Amygdala (tissue), 56 donors: ENCODE measurements at places on chromosomes 4 and X.
A peak's percentile ranks its signal among the peaks of the same experiment; 100 is the strongest.

- no peak for DNase-seq
These were observed 1.2 kb downstream of the MSMO1 start for GRCh38 chr4:165328708-165329107.

GRCh38 chrX:23637187-23637586 lies 30.1 kb upstream of the PRDX4 start:
- no peak for DNase-seq

DNA sequence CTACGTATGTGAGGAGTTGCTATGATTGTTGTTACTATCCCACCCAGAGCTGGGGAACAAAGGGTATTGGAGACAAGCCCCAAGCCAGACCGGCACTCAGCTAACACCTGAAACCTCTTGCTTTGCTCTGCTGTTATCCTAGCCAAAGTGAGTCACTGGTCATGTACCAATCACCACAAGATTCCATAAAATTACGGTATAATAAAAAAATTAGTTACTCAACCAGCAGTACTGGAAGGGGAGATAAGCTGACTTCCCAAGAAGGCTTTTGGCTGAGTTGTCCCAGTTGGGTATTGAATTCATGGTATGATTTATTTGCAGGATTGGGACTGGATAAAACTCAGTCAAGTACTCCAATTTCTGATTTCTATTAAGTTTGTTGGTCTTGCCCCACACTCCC lies 5.3 kb downstream of the EDA2R start:
- no peak for DNase-seq

DNA sequence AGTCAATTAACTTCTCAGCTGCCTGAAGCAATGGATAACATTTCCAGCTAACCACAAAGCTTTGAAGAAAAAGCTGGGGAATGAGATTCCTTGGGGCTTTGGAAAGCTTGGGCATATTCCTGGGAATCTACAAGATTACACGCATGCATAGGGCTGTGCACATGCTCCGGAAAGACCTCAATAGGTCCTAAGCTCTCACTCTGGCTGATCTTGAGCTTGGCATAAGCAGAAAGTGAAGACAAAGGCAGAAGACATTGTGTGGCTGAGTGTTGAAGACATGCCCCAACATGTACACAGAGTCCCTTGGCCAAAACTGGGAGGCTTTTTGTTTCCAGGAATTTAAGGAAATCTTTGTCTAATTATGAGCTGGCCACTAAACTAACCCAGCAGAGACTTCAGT lies 31.2 kb downstream of the ATG4A start:
- DNase-seq: no peak

GRCh38 chr4:2799224-2799911 lies 6.5 kb downstream of the SH3BP2 start:
- DNase-seq: no peak

- DNase-seq: no peak
These were observed 20.4 kb upstream of the PDK3 start for GRCh38 chrX:24444645-24445044.

GRCh38 chrX:51759055-51759839 lies 16.0 kb downstream of the GSPT2 start:
- peak; percentile 34 for DNase-seq

DNA sequence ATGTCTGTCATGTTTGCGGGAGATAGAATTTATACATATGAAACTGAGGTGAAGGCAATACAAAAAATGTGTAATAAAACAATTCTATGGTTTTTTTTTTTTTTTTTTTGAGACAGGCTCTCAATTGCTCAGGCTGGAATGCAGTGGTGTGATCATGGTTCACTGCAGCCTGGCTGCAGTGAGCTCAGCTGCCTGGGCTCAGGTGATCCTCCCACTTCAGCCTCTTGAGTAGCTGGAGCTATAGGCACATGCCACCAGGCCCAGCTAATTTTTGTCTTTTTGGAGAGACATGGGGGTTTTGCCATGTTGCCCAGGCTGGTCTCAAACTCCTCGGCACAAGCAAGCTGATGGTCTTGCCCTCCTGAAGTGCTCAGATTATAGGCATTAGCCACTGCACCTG lies 10.1 kb downstream of the RADX start:
- DNase-seq: no peak
